ENCODE measurements at places on chromosomes 4 and X. TPM values are rescaled to one million over a fixed set of nuclear protein-coding genes. Genes with fewer than 3 reads are reported as not detected.

MCTS1 gene
- 96.6 TPM for total RNA-seq

BCAP31 gene
- 363 TPM for total RNA-seq

SHROOM2 gene
- 4.4 TPM for total RNA-seq

ETDA gene
- not detected for total RNA-seq

NUP54 gene
- total RNA-seq = 36.2 TPM

TMEM150C gene
- 7.0 TPM for total RNA-seq

NPY1R gene
- not detected for total RNA-seq

MAGIX gene
- 2.6 TPM for total RNA-seq

CAPN6 gene
- total RNA-seq = not detected

SORBS2 gene
- total RNA-seq = 49.8 TPM

GRCh38 chrX:95945528-95945927 lies 739.1 kb upstream of the DIAPH2 start:
- DNase-seq = no peak

GRCh38 chr4:62209757-62210485 lies 1009.8 kb downstream of the ADGRL3 start:
- no peak for DNase-seq

DNA sequence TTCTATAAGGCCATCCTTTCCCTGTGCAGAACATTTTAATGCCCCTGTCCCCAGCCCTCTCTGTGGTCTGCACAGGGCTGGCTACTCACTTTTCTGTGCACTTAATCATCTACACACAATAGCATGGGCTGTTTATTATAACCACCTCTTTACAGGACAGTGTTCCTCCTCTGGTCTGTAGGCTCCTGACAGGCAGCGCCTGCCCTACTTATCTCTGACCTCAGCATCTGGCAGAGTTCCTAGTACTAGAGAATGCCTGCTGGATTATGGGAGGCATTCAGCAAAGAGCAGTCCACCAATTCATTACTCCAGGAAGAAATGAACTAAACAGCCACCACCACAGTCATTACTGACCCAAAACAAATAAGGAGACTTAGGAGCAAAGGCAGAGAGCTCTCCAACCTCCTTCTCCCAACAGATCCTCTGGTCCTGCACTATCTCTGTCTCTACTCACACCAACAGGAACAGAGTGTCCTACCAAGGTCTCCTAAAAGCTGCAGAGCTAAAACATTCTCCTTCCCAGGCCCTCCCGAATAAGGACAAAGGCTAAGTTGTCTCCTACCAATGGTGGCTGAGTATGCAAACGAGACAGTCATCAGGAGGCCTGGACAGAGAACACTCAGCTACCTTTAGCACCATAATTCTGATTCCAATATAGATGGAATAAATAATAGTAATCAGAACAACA lies 279.2 kb downstream of the QDPR start:
- no peak for DNase-seq

GRCh38 chr4:131459430-131460101 lies 1689.5 kb upstream of the PCDH10 start:
- DNase-seq = no peak

- no peak for DNase-seq
Observed at GRCh38 chr4:98481167-98481566, 177.2 kb downstream of the TSPAN5 start.

DNA sequence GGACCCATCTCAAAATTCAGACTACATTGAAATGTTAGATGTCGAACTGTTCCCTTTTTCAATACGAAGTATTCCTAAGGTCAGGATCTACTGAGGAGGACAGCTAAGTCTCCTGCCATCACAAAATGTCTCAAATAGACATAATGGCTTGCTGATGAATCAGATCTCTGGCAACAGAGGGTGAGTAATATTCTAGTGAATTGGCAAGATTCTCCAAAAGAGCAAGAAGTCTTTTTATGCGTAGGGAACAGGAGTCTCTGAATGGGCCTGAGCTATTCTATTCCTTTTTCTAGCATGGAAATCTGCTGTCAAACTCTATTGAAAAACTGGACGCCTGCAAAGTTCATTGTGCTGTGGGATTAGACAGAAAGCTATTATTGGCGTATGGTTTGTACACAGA lies 145.4 kb downstream of the FNIP2 start:
- no peak for DNase-seq

DNA sequence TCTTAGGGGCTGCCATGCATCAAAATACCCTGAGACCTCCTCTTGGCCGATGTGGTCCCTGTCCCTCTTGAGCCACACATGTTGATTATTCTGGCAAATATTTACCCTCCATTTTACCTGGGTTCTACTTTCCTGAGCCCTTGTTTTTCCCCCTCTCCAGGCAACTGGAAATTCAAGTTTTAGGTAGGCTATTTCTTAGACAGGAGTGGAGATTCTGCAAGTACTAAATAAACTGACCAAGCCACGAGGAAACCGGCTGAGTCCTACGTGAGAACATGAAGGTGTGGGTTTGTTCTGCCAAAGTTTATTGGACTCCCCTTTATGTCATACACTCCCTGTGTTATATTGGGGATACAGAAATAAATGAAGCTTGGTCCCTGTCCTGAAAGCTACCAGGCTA lies 88.1 kb downstream of the RTL5 start:
- DNase-seq = no peak

DNA sequence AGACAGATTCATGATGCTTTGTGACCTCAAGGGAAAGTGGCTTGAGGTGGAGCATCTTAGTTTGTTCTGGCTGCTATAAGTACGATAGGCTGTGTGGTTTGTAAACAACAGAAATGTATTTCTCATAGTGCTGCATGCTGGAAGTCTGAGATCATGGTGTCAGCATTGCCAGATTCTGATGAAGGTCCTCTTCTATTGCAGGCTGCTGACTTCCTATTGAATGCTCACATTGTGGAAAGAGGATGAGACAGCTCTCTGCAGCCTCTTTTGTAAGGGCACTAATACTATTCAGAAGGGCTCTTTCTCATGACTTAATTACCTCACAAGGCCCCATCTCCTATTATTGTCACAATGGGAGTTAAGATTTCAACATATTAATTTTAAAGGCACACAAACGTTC lies 1674.0 kb upstream of the PCDH7 start:
- no peak for DNase-seq

DNA sequence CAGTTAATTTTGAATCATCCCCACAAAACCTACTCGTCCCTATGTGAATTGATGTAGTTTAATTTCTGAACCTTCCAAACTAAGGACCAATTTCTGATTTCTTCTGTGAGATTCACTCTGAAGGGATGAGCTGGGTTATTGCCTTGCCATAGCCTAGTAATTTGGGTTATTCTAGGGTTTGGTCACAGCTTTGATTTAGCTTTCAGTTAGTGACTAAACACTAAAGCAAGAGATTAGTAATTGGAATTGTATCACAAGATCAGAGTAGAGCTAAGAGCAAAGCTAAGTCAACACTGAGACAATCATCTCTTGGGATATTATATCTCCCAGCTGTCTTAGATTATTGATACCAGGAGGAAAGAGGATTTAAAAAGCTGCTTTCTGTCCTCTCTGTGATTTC lies 588.0 kb downstream of the CCSER1 start:
- DNase-seq = no peak

DNA sequence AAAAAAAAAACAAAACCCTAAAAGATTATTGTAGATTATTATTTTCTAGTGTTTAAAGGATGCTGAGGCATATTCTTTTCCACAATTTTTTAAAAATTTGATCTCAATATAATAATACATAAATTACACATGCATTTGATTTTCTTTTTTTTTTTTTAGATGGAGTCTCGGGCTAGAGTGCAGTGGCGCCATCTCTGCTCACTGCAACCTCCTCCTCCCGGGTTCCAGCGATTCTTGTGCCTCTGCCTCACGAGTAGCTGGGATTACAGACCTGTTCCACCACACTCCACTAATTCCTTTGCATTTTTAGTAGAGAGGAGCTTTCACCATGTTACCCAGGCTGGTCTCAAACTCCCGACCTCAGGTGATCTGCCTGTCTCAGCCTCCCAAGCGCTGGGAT lies 83.5 kb upstream of the TSPAN5 start:
- DNase-seq = no peak

- DNase-seq = no peak
Observed at GRCh38 chr4:56731857-56732256, 50.8 kb upstream of the HOPX start.

GRCh38 chr4:23775694-23776093 lies 114.2 kb downstream of the PPARGC1A start:
- no peak for DNase-seq

- peak; percentile 87 for DNase-seq
Observed at GRCh38 chr4:176277162-176277904, 8.3 kb upstream of the ASB5 start.

DNA sequence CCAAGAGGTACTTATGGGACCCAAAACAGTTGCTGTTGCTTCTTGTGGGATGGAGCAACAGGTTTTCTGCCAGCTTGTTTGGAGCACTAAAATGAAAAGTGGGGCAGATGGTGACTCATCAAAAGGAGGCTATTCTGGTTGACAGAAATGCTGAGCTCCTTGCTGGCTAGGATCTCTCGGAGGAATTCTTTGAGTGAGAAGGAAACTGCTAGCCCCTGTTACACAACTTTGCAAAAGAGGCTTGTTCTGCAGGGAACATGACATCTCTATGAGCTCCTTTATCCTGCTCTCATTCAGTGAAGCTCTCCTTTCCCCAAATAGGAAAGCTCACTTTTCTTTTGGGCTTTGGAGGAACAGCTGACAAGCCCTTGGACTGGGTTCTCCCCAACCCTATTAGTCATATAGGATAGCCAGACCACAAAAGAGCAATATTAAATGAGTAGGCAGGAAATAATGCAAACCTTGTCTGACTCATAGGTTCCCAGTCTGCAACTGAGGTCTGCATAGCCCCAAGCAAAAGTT lies 108.3 kb downstream of the CDS1 start:
- DNase-seq = peak; percentile 20

DNA sequence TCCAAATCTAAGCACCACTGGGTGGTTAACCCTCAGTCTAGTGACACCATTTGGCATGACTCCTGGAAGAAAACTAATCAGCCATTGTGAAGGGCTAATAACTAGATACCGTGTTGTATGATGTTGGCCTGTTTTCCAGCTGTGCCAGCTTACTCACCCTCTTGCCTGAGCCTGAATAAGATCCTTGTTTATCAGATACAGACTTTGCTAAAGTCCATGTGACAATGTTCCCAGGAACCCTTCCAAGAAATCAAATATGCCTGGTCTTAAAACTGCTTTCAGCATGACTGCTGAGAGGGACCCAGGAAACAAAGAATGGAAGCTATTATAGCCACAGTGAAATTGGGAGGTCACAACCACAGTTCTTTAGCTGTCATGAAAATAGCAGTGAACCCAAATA lies 640.8 kb upstream of the INTU start:
- peak; percentile 50 for DNase-seq

DNA sequence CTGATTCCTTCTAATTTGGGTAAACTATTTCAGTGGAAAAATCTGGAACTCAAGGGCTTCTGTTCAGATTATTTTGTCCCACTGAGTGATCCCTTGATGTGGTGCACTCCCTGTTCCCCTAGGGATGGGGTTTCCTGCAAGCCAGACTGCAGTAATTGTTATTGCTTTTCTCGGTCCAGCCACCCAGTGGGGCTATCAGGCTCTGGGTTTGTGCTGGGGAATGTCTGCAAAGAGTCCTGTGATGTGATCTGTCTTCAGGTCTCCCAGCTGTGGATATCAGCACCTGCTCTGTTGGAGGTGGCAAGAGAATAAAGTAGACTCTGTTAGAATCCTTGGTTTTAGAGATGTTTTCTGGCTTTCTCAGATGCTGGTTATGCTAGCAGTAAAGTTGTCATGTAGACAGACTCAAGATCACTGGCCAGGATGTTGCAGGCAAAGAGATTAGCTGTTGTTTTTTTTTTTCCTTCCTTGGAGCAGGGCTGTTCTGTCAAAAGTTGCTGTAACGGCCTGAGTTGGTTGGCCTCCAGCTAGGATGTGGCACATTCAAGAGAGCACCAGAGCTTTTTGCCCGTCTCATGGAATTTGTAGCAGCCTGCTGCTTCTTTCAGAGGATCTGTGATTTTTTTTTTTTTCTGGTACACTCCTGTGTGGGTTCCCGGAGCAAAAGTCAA lies 1314.0 kb downstream of the PCDH19 start:
- DNase-seq = no peak

DNA sequence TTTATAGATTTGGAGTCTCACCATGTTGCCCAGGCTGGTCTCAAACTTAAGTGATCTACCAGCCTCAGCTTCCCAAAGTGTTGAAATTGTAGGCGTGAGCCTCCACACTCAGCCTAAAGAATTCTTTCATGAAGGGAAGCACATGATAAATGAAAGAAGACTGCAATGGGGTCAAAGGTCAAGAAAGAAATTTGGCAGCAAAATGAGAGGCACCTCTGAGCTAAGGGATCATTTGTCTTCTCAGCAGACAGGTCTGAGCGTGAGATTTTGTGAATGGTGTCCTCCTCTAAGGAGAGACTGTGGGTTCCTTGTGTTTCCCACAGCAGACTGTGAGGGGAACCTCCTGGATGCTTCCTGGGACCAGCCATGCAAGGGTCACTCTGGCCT lies 57.5 kb upstream of the EGFL6 start:
- no peak for DNase-seq

GRCh38 chr4:142845293-142846107 lies 601 bp downstream of the INPP4B start:
- DNase-seq = no peak

DNA sequence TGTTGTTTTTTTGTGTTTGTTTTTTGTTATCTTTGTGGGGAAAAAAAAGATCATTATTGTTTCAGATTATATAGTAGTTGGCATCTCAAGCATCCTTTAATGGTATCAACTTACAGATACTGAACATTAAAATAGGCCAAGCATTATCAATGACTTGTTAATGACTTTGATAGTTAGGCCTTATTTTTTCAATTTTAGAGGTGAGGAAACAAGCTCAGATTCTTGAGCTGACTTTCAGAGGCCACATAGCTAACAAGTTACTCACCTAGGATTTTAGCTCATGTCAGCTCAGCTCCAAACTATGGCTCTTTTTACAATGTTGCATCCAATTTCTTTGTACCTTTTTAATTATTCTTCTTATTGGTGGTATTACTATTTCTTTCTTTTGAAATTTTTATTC lies 471 bp upstream of the PLAC8 start:
- DNase-seq = no peak

Measured in SK-MEL-5 (cell line).